SW 1271 (cell line): ENCODE measurements at places on chromosomes 12 and 14.

GRCh38 chr12:1839956-1840951, 19.9 kb downstream of the LRTM2 start:
- no peak for DNase-seq

- no peak for DNase-seq
Observed at GRCh38 chr12:1505576-1505975, 88.8 kb downstream of the FBXL14 start.

DNA sequence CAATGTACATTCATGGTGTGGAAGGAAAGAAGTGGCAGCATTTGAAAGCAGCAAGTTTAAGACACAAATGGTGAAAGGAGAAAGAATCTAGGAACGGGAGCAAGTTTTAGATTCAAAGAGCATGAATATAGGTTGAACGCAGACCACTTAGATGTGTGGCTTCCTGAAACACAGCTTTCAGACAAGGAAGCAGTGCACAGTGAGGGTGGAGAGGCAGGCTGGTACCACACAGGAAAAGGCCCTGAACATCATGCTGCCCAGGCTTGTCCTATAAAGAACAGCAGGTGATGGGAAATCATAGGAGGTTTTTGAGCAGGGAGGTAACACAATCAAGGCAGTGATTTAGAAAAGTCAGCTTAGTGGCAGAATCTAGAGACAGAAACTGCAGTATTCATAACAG, 35.6 kb downstream of the GNS start:
- no peak for DNase-seq

DNA sequence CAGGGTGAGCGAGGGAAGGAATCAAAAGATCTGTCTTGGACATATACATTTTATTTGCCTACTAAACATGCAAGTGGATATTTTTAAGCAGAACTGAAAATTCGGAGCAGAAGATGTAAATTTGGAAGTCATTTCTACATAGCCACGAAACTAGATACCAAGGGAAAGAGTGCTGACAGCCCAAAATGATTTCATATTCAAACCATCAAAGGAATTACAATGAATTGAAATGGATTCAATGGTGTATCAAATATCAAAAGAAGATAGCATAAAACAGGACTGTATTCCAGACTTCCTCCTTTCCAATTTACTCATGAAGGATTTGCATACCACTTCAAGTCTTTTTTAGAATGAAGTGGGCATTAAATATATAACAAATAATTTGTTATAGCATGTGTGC, 313.5 kb upstream of the KITLG start:
- DNase-seq: no peak

DNA sequence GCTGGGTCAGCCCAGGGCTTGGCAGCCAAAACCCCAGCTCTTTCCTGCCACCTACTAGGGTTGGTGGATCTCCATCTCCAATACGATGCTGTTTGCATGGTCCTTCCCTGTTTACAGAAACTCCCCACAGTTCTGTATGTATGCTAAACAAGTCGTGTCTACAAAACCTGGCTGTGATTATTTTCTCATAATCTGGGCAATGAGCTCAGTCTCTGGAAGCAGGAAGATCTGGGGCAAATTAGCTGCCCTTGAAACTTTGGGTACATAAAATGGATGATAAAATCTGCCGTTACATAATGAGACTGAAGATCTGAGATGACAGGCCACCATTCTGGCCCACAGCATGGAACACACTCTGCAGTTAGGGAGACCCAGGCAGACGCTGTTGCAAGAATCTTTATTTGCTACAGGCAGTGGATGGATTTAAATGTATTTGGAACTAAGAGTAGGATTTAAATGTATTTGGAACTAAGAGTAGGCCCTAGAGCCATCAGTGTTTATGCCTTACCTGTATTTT, 31.7 kb downstream of the ACADS start:
- DNase-seq: no peak

DNA sequence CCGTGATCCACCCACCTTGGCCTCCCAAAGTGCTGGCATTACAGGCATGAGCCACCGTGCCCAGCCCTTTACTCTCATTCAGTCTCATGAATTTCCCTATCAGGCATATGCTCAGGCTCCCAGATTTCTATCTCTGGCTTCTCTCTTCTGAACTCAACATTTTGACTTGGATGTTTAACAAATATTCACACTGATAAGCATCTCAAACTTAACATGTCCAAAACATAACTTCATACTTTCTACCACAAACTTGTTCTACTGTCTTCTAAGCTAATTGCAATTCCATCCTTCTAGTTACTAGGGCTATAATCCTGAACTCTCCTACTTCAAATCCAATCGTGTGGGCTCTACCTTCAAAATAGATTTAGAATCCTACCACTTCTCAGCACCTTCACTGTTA, 73.9 kb upstream of the PAWR start:
- DNase-seq: no peak

- no peak for DNase-seq
Observed at GRCh38 chr14:65631040-65631439, 218.5 kb downstream of the FUT8 start.

GRCh38 chr12:85549640-85550039, 269.6 kb downstream of the ALX1 start:
- DNase-seq: no peak

DNA sequence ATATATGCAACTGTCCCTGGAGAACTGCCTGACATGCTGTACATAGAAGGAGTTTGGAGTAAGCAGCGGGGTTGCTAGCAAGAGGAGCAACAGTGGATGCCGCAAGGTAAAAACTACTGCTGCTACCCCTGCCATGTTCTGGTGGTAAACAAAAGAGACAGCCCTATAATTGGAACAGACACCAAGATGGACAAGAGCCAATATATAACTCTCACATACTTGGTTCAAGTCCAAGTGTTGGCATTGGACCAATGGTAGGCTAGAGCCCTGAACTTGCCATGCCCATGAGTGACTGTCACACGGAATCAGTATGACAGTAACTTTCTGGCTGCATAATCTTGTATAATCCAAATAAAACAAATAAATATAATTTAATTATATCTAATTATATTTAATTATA, 13.7 kb downstream of the ATXN7L3B start:
- DNase-seq: no peak

DNA sequence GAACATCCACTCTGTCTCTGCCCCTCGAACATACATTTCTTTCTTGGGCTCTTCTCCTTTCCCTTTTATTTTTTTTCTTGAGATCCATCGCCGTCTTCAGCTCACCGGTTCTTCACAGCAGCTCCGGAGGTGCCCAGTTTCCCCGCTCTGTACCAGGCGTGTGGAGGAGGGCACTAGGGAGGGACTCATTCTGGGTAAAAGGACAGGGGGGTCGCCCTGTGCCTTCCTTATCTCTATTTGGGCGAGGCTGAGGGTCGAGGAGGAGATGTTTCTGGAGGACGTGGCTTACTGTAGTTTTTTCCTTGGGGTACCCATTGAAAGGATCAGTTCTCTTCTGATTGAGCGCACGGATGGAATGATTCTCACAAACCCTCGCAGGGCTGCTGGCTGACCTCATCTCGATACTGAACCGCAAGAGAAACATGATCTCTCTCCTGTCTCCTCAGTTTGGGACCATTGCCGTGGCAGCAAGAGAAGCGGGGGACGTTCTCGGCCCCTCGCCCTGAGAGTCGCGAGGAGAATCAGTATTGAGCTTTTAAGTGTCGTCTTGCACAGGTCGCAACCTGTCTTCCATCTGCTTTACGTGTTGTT, 386 bp downstream of the LIN52 start:
- no peak for DNase-seq

GRCh38 chr12:5718680-5719079, 226.4 kb downstream of the ANO2 start:
- DNase-seq: no peak

DNA sequence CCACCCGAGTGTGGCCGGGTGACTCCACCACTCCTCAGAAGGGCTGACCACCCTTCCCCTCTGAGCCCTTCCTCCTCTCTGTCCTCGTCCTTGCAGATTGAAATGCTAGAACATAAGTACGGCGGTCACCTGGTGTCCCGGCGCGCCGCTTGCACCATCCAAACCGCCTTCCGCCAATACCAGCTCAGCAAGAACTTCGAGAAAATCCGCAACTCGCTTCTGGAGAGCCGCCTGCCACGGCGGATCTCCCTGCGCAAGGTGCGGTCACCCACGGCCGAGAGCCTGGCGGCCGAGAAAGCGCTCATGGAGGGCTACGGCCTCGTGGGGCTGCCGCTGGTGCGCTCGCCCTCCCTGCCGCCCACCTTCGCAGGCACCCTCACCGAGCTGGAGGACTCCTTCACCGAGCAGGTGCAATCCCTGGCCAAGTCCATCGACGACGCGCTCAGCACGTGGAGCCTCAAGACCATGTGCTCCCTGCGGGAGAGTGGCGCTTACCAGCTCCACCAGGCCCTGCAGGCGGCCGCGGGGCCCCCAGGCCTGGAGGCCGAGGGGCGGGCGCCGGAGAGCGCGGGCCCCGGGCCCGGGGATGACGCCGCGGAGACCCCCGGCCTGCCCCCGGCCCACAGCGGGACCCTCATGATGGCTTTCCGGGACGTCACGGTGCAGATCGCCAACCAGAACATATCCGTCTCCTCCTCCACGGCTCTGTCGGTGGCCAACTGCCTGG, 71.8 kb downstream of the IQSEC3 start:
- no peak for DNase-seq
